ENCODE measurements at places on chromosomes 1 and 21. TPM values are rescaled to one million over a fixed set of nuclear protein-coding genes. Genes with fewer than 3 reads are reported as not detected.

The OR2L5 gene
- not detected for total RNA-seq

The OR2T29 gene
- total RNA-seq, result not detected

The TFF2 gene
- not detected for total RNA-seq

The LCA5L gene
- 1.8 TPM for total RNA-seq

The CENPF gene
- 0.97 TPM for total RNA-seq

The CDK11A gene
- 52.7 TPM for total RNA-seq

The PRDX6 gene
- total RNA-seq, result 170 TPM

The LYSMD1 gene
- 9.6 TPM for total RNA-seq

Data from aorta (tissue), 5 donors.